GM12865 (cell line): ENCODE measurements at places on chromosomes 11 and 22.

GRCh38 chr22:46381142-46381541 lies 45.6 kb downstream of the TRMU start:
- DNase-seq: no peak

- no peak for DNase-seq
Measured at GRCh38 chr22:47173535-47174021, 411.1 kb downstream of the TBC1D22A start.

DNA sequence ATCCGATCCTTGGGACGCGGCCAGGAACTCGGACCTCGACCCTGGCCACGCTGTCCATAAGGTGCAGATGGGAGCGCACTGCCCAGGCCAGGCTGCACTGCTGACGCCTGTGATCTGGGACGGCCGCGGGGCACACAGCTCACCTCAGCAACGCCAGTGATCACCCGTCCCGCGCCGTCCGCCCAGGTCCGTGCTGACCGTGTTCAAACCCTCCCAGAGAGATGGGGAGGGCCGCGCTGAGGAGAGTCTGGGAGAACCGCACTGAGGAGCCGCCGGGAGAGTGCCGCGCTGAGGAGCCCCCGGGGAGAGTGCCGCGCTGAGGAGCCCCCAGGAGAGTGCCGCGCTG lies 636 bp downstream of the KCNQ1OT1 start:
- DNase-seq: peak; percentile 34

- DNase-seq: no peak
Measured at GRCh38 chr11:94961255-94961654, 12.1 kb downstream of the CWC15 start.

DNA sequence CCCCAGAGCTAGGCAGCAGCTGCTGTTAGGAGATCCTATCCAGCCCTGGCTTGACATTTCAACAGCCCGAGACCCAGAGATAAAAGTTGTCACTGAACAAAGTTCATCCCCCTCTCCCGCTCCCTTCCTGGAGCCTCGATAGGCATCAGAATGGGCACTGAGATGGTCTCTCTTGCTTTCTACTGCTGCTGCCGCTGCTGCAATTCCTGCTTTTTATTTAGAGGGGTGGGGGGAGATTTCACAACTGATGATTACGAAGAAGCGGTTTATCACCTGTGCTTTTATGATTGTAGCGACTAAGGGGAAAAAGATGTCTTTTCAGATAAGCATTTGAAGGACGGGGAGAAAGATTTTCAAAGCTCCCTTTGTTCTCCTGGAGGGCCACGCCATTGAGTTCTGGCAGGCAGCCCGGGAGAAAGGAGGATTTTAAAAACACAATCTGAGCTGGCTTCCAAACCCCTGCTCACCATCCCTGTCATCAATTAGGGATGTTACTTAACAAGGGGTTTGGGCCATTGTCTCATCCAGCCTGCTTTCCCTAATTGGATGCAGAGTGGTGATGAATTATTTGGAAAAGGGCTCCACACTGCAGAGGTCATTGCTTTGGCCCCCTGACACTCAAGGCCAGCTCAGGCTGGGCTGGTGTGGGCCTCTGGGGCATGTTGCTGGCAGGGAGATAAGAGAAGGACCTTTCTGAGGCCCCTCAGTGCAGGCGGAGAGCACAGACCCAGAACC lies 344.7 kb downstream of the BUD13 start:
- DNase-seq: no peak

- DNase-seq: no peak
Measured at GRCh38 chr11:93832780-93833179, 17.6 kb downstream of the VSTM5 start.

DNA sequence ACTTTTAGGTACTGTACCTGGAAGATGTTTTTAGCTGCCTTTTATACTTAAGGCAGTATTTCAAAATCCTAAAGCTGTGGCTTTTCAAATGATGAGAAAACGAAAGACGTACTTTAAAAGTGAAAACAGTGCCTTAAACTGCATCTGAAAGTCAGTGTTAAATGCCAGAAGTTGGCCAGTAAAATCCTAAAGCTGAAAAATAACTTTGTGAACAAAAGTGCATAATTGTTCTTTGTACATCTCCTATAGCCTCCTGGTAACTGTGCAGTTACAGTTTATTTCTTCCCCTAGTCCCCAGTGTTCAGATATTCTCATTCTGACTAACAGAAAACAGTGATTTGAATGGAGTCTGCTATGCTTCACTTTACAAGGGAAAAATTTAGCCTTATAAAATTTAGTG lies 6.8 kb downstream of the EED start:
- DNase-seq: peak; percentile 46

GRCh38 chr11:118924591-118925585 lies 838 bp downstream of the BCL9L start:
- DNase-seq: peak; percentile 58

- no peak for DNase-seq
Measured at GRCh38 chr11:76665172-76665571, 5.4 kb downstream of the LRRC32 start.

- DNase-seq: peak; percentile 58
Measured at GRCh38 chr11:130315354-130315970, 745 bp upstream of the ZBTB44 start.

- no peak for DNase-seq
Measured at GRCh38 chr11:17606233-17607082, 59.4 kb downstream of the OTOG start.

DNA sequence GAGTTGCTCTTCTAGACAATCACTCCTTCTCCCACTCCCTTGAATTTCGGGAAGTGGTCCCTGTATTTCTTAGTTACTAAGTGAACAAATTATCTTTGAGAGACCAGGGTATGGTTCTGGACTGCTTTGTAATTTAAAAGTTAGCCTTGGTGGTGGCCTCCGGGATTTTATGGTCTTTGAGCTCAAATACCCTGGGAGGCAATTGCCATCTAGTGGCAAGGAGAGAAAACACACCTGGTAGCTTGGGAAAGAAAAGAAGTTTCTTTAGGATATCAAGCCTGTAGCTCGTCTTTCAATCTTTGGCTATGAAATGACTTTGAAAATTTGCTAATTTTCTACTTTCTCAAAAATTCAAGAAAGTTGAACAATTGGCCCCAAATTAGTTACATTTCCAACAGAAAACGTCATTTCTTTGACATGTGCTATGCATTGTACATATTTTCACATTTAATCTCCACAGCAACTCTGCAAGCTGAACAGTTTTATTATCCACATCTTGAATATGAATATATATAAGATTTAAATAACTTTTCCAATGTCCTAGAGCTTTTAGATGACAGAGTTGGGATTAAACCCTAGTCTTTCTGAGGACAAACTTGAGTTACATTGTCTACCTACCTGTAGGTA lies 39.1 kb downstream of the MMP27 start:
- peak; percentile 44 for DNase-seq

DNA sequence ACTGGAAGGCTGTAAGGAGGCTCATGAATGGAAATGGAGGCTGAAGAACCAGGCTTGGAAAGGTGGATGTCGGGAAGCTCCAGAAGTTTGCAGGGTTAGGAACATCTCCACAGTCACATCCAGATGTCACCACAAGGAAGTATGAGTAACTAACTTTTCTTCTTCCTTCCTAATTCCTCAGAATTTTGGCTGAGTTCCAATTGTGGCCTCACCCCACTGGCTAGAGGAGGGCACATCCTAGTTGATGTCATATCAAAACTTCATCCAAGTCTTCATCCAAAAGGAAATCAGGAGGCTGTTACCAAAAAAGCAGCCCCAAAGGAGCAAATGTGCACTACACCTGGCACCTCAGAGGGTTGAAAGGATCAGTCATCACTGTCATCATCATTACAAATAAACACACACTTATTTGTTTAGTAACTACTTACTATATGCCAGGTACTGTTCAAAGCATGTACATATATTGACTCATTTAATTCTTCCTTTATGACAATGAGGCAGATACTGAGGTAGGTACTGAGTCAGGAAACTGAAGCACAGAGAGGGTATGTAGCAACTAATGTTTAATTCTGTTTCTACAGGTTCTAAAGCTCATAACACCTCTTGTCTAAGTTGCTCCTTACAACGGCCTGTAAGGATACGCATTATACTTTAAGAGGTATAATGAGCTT lies 7.3 kb upstream of the PTPN5 start:
- DNase-seq: no peak

DNA sequence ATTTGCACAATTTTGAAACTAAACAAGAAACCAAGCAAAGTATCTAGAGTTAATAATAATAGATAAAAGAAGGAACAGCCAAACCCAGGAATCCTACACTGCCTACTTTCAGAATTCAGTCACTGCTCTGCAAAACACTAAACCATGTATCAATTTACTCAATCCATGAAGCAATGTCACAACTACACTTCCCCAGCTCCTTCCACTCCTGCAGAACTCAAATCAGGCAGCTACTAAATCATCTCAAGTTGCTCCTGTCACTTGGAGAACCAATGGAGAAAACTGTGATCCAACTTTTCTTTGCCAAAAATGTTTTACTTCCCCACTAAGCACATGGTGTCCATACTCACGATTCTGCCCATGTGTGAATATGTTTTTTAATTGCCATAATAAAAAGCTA lies 24.9 kb upstream of the C11orf58 start:
- no peak for DNase-seq

DNA sequence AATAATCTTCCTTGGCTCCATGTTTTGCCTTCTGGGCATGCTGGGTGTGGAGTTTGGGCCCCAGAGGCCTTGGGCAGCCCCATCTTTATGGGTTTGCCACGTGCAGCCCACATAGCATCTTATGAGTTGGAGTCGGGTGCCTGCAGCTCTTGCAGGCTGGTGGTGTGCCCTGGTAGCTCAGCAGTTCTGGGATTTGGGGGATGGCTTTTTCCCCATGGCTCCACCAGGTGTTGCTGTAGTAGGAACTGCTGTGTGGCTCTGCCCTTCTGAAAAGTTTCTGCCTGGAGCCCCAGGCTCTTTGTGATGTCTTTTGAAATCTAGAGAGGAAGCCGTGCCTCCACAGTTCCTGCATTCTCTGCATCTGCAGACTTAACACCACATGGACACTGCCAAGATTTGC lies 16.8 kb downstream of the EED start:
- no peak for DNase-seq

DNA sequence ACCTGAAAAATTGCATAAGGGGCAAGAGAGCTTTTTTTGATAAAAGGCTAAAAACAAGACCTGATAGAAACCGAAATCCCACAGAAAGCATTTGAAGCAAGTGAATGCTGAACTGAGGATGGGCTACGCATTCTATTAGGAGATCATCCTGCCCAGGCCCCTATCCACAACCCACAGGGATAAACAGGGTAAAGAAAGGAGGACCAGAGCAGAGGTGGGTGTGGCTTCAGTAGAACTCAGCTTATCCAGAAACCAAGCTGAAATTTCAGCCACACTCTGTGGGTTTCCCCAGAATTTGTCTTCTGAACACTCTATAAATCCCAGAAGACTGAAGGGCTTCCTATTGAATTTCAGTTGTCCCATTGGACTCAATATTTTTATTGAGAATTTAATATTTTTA lies 195.1 kb downstream of the ETS1 start:
- no peak for DNase-seq

DNA sequence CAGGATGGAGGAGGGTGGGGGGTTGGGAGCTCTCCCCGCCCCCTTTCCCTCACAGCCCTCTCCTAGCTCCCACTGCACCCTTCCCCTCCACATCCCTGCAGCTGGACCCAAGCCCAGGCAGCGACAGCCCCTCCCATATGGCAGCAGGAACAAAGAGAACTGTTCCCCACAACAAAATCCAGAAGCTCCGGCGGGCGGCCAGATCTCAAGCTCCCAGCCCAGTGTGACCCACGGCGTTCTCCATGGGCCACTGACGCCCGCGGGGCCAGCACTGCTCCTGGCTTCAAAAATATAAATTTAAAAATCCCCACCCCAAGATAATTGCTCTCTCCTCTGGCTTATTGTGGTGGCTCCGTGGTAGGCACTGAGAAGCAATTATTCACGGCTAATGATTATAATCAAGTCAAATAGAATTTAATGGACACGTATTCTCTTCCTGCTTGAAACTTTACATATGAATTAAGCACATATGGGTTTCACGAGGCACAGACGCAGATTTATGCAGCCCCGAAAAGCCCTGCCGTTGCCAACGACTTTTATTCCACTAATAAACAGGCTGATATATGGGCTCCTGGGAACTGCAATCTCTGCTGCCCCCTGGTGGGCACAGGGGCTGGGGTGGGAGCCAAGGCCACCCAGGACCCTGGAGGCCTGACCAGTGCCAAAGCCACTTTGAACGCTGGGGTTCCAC lies 17.5 kb downstream of the MACROD1 start:
- DNase-seq: peak; percentile 73

- peak; percentile 21 for DNase-seq
Measured at GRCh38 chr11:8721609-8722500, 39.3 kb downstream of the RPL27A start.

- no peak for DNase-seq
Measured at GRCh38 chr22:21920341-21921183, 32.1 kb downstream of the PPM1F start.

- DNase-seq: no peak
Measured at GRCh38 chr11:121063728-121064127, 37.3 kb upstream of the TECTA start.
